Progenitor cell of endocrine pancreas (in vitro differentiated cells): ENCODE measurements at places on chromosomes 6 and 20. TPM values are rescaled to one million over a fixed set of nuclear protein-coding genes. Genes with fewer than 3 reads are reported as not detected.
A peak's percentile ranks its signal among the peaks of the same experiment; 100 is the strongest.

FOXA2 gene
- total RNA-seq = 124 and 141 TPM in 2 replicates

C20orf144 gene
- 0.27 TPM in 1 of 2 replicates, not detected in the other for total RNA-seq

ARMC2 gene
- total RNA-seq = 16.1 and 16.5 TPM in 2 replicates

TPBG gene
- 31.3 and 32.0 TPM in 2 replicates for total RNA-seq

KCNK16 gene
- 32.9 and 35.2 TPM in 2 replicates for total RNA-seq

MYMX gene
- not detected in 2 replicates for total RNA-seq

BPIFB1 gene
- total RNA-seq = not detected in 2 replicates

ZBTB46 gene
- 31.2 and 32.2 TPM in 2 replicates for total RNA-seq

SAMD3 gene
- 0.69 and 1.0 TPM in 2 replicates for total RNA-seq

GPR6 gene
- total RNA-seq = not detected in 2 replicates

- no peaks in the 10 kb centered on the region for H3K27me3 ChIP-seq
- H3K4me1 ChIP-seq = peaks cover 7% of the 10 kb centered on the region
- DNase-seq = no peak
- H3K4me3 ChIP-seq = no peak overlapping the region
These were observed 13.6 kb downstream of the GLYATL3 start for GRCh38 chr6:49513153-49513989.

DNA sequence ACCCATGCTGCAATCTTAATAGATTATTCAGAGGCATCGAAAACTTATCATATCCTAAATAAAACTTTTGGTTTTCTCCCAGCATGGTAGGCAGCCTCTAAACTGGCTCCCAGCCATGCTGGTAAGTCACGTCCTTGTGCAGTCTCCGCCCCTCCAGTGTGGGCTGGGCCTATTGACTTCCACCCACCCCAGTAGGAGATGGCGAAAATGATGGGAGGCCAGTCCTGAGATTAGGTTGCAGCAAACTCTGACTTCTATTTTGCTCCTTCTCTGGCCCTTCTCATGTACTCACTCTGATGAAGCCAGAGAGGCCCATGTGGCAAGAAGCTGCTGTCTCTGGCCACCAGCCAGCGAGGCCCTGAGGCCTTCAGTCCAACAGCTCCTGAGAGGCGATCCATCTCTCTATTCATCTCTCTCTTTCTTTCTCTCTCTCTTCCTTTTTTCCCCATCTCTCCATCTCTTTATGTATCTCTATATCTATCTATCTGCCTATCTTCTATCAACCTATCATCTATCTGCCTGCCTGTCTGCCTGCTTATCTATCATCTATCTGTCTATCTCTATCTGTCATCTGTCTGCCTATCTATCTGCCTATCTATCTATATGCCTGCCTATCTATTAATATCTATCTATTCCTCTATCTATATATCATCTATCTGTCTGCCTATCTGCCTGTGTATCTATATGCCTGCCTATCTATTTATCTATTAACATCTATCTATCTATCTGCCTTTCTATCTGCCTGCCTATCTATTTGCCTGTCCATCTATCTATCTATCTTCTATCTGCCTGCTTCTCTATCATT, 52.7 kb upstream of the STX16 start:
- DNase-seq = no peak
- no peak overlapping the region for H3K27ac ChIP-seq
- no peaks in the 10 kb centered on the region for H3K36me3 ChIP-seq
- H3K27me3 ChIP-seq = peaks cover 13% of the 10 kb centered on the region

- no peaks in the 10 kb centered on the region for H3K27me3 ChIP-seq
- no peak overlapping the region for H3K27ac ChIP-seq
- no peak overlapping the region for H3K4me3 ChIP-seq
- peaks cover 9% of the 10 kb centered on the region for H3K4me1 ChIP-seq
- H3K36me3 ChIP-seq = peaks cover 10% of the 10 kb centered on the region
- DNase-seq = no peak
These were observed 10.4 kb upstream of the SUMO4 start for GRCh38 chr6:149389509-149390297.

- peaks cover 4% of the 10 kb centered on the region for H3K27me3 ChIP-seq
- H3K36me3 ChIP-seq = no peaks in the 10 kb centered on the region
- H3K27ac ChIP-seq = no peak overlapping the region
- no peak for DNase-seq
- no peak overlapping the region for H3K4me3 ChIP-seq
- H3K4me1 ChIP-seq = peaks cover 18% of the 10 kb centered on the region
These were observed 161.4 kb upstream of the KCNG1 start for GRCh38 chr20:51184289-51184688.

- no peak overlapping the region for H3K27ac ChIP-seq
- peaks cover 1% of the 10 kb centered on the region for H3K27me3 ChIP-seq
- DNase-seq = no peak
- H3K36me3 ChIP-seq = peaks cover 2% of the 10 kb centered on the region
- H3K4me1 ChIP-seq = no peaks in the 10 kb centered on the region
- H3K4me3 ChIP-seq = no peak overlapping the region
These were observed 161.5 kb upstream of the THBS2 start for GRCh38 chr6:169415179-169415578.

- no peaks in the 10 kb centered on the region for H3K36me3 ChIP-seq
- no peak overlapping the region for H3K27ac ChIP-seq
- H3K4me1 ChIP-seq = peaks cover 1% of the 10 kb centered on the region
- H3K4me3 ChIP-seq = no peak overlapping the region
- DNase-seq = no peak
- H3K27me3 ChIP-seq = peaks cover 19% of the 10 kb centered on the region
These were observed 24.6 kb downstream of the COL11A2 start for GRCh38 chr6:33167374-33168283.

DNA sequence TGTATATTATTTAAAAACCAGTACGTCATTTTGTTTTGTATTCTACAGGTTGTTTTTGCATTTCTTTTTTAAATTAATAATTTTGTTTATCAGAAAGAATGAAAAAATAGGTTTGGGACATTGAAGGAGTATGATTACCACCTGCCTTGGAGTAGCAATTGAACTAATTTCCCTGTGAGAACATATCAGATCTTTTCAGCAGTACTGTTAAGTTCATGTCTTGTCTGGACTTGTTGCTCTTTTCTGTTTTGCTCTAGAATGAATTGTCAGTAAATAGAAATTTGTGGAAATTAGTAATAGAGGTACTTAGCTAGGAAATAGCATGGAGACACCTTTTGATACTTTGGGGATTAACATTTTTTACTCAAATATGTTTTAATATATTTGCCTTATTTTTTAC, 24.3 kb downstream of the HSF2 start:
- H3K4me1 ChIP-seq = peaks cover 2% of the 10 kb centered on the region
- no peak for DNase-seq
- H3K27me3 ChIP-seq = no peaks in the 10 kb centered on the region
- H3K4me3 ChIP-seq = no peak overlapping the region
- H3K36me3 ChIP-seq = peaks cover 25% of the 10 kb centered on the region
- H3K27ac ChIP-seq = no peak overlapping the region

- H3K4me3 ChIP-seq = no peak overlapping the region
- H3K36me3 ChIP-seq = no peaks in the 10 kb centered on the region
- no peaks in the 10 kb centered on the region for H3K27me3 ChIP-seq
- peak overlapping the region; percentile 74 for H3K27ac ChIP-seq
- H3K4me1 ChIP-seq = peaks cover under 1% of the 10 kb centered on the region
- DNase-seq = no peak
These were observed 158.2 kb upstream of the IMPG1 start for GRCh38 chr6:76230711-76231110.

- no peak for DNase-seq
- no peak overlapping the region for H3K4me3 ChIP-seq
- no peak overlapping the region for H3K27ac ChIP-seq
- H3K36me3 ChIP-seq = peaks cover 2% of the 10 kb centered on the region
These were observed 41.8 kb upstream of the DST start for GRCh38 chr6:56684342-56685101.

DNA sequence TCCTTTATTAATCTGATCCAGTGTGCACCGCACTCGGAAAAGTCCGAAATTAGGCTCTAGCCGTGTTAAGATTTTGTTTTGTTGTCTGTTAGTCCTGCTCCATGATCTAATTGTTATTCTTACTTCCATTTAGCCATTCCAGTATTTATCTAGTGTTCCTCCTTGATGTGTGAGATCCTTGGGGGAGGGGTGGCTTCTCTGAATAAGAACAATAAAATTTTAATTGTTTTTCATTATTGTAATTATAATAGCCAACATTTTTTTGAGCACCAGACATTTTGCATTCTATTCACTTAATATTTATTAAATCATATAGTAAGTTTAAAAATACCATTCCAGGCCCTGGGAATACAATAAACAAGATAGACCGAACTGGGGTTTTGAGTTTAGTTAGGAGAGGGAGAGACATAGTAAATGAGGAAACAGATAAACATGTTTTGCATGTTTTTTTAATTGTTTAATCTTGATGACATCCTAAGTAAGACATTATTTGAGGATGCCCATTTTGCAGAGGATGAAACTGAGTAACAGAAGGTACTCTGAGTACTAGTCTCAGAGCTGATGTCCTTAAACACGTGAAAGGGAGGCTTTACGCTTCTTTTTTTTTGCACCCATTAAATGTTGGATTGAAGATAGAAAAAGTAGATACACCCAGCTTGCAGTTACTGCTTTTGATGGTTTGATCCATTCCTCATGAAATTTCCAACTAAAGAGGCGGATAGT, 1.2 kb downstream of the CBFA2T2 start:
- no peaks in the 10 kb centered on the region for H3K27me3 ChIP-seq
- DNase-seq = no peak

DNA sequence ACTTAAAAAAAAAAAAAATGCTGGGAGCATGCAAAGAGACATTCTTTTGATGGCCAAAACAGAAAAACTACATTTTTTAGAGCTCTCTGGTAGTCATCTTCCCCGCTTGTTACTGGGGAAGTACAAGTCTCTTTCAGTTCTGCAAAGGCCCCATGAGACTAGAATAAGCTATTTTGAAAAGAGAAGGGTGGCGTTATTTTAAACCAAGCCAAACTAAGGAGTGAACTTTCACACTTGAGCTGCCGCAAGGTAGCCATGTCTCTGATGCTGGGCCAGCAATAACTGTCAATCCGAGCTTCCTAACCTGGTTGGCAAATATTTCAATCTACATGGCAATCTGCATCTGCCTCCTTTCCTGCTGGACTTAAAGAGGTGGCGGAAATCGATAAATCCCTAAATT, 96.7 kb downstream of the L3MBTL3 start:
- DNase-seq = no peak
- peaks cover 11% of the 10 kb centered on the region for H3K36me3 ChIP-seq
- H3K27me3 ChIP-seq = no peaks in the 10 kb centered on the region
